ENCODE measurements at places on chromosomes 16 and 17.
A peak's percentile ranks its signal among the peaks of the same experiment; 100 is the strongest.

- DNase-seq = no peak
Measured at GRCh38 chr16:85652431-85653221, 36.1 kb downstream of the GINS2 start.

DNA sequence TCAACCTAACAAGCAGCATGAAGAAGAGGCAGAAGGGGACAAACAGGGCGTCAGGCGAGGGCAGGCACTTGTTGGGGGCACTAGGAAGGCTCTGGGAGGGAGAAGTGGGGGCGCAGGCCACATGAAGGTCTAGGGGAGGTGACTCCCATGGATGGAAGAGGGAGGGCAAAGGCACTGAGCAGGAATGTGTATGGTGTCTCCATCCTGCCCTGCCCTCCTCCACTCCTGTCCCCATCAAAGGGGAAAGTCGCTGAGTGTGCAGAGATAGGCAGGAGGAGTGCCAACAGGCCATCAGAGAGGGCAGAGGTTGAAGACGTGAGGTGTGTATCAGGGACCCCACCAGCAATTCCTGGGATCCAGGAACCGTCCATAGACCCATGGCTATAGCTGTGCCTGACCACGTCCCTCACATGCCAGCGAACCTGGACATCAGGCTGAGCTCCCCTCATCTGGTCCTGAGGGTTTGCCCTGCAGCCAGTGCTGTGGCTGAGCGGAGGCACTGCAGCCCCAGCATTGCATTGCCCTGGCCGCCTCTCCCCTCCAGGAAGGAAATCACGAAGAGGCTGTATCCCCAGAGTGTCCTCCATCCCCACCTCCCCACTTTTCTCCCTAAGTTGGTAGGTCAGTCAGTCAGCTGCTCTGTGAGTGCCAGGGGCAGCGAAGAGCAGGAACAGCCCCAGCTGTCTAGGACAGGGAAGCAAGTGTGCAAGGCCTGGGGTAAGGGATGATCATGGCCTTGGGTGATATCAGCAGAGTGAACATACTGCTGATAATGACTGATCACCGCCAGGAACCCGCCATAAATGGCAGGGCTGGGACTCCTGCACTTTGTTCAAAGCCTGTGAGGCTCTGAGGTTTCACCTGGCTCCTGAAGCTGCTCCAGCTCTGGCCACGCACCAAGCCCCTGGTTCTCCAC, 6.2 kb upstream of the CYB561 start:
- DNase-seq = no peak

- DNase-seq = no peak
Measured at GRCh38 chr17:58870747-58871146, 115.1 kb downstream of the PPM1E start.

DNA sequence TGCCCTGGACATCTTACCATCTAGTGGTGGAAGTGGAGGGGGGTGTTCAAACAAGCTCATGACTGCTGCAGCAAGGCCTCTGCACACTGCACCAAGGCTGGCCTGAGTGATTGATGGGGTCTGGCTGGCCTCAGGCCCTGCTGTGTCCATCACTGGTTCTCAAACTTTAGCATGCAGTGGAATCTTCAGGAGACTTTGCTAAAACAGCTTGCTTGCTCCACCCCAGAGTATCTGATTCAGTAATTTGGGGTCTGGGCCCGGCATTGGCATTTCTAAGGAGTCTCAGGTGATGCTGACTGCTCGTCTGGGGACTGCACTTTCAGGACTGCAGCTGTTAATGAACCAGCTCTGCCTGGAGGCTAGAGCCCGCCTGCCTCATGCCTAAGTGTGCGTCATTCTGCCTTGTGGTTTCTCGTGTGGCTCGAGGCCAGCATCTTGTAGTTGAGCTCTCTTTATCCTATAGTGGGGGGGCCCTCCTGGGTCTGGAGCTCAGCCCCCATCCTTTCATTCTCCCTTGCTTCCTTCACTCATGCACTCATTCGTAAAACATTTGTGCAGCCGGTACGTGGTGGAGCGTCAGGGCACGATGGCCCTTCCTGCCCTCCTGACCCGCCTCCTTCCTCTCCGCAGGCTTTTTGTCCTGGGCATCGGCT, 4.1 kb downstream of the MGAT5B start:
- DNase-seq = no peak

DNA sequence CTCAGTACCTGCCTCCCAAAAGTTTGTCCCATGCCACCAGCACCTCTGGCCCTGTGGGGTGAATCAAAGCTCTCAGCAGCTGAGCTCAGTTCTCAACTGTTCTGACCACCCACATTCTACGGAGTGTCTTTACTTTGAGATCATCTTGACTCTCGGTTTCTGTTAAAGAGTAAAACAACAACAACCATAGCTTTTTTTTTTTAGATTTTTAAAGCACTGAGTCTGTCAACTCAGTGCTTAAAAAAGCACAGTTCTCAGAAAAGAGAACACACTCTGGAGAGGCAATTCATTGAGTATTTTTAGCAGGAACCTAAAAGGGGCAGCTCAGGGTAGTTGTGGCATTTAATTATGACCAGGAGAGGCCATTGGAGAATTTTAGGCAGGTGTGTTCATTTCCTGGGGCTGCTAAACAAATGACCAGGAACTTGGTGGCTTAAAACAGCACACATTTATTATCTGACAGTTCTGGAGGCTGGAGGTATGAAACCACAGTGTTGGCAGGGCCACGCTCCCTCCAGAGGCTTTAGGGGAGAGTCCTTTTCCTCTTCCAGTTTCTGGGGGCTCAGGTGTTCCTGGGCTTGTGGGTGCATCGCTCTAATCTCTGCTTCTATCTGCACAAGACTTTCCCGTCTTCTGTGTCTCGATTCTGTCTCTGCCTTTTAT, 6.7 kb upstream of the WFIKKN2 start:
- DNase-seq = no peak

- DNase-seq = no peak
Measured at GRCh38 chr17:78628547-78629435, 51.6 kb upstream of the DNAH17 start.

GRCh38 chr16:70741783-70742125, 55.9 kb upstream of the MTSS2 start:
- DNase-seq = no peak

DNA sequence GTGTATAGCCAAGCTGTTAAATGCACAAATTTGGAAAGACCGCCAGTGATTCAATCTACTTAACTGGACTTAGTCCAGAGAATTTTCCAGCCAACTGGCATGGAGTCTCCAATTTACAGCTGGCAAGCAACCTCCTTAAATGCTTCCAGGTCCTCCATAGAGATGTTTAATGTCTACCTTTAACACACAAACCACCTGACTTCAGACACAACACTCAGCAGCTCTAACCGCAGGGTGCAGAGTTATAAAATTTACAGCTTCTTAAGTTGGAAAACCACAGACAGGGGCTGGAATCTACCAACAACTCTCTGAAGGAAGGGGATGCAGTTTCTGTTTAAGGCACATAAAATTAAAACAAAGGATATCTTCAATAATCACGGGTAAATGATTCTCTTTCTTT, 106.9 kb downstream of the SYCE1L start:
- DNase-seq = no peak

DNA sequence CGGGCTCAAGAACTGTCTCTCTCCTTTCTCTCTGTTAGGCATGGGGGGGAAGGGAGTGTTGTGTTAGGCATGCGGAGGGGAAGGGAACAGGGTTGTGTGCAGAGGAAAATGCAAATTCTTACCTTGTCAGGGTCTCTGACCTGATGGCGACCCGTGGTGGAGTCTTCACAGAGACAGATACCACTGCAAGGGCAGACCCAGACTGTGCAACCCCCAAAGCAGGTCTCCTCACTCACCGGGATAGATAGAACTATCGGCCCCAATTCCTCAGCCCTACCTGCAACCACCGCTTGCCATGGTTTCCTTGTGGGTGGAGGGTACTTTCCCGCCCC, 9.6 kb upstream of the MPP2 start:
- no peak for DNase-seq

- no peak for DNase-seq
Measured at GRCh38 chr17:49899191-49899485, 51.3 kb upstream of the TAC4 start.

- peak; percentile 67 for DNase-seq
Measured at GRCh38 chr17:66727634-66728570, 107.0 kb upstream of the CACNG5 start.

- no peak for DNase-seq
Measured at GRCh38 chr17:266701-267667, 85.5 kb upstream of the DOC2B start.

DNA sequence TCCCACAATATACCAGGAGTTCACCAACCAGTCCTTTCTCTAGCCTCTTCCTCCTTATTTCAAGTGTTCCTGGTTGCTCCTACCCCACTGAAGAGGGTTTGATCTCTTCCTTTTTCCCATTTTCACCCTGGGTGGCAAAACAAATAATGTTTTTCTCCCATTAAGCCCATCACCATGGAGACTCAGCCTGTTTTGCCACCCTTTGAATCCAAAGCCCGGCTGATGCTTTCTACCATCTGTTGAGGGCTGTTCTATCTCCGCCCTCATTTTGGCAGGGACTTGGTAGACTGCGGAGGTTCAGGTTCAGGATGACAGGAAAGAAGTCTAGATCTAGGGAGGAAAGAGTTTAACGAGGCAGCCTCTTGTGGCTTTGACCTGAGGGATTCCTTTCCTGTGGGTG, 2.6 kb downstream of the DNAH2 start:
- DNase-seq = no peak

DNA sequence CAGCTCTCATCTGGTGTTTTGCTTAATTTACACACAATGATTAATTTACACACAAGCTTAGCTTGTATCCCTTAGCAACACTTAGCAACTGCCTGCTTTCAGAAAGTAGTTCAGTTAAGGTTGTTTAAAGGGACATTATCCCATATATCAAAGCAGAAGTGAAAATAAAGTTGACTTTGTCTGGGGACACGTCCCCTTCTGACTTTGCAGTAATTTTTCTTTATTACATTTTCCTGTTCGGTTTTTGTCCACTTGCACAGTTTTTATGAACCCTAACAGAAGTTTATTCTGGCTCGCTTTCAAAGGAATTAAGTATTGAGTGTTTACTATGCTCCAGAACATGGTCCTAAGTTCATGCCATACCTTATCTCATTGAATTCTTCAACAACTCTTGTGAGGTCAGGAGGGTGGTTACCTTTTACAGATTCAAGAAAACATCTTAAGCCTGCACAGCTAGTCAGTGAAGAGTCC, 41.5 kb downstream of the ARHGAP44 start:
- no peak for DNase-seq

DNA sequence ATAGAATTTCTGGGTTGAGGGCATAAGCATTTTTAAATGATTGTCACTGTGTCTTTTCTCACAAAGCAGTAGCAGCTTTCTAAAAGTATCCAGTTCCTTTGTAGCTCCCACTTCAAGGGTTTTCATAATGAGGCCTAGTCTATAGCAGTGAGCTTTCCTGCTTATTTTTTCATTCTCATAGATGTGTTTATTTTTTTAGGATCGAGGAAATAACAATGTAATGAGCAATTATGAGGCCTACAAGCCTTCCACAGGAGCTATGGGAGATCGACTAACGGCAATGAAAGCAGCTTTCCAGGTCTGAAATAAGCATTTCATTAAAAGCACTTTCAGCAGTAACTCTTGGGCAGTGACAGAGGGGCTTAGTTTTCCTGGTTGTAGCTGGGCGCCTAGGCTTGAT, 10.6 kb upstream of the PSMC5 start:
- no peak for DNase-seq

DNA sequence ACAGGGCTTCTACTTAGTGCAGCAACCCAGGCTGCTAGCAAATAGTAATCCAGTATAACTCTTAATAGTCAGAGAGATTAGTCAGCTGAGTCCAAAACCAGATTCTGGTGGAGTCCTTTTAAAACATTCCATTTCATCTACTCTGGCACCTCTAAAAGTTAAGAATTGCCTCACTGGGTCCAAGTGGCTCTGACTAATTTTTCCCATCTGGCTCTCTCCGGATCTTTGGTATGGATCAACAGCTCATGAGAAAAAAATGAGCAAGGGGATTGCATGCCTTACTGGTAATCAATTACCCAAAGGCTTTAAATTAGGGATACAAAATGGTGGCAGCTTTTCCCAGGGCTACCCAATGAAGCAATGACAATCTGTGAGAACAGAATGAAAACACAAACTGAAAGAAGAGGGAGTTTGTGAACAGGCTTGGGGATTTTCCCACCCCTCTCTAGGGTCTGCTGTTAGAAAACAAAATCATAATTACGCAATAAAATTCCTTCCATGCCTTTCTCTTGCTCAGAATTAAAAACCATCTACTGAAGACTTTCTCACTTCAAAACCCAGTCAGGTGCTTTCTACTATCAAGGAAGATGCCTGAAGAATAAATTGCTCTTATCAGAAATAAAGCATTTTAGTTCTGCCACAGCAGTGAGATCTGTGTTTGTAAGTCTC, 84.6 kb upstream of the PMFBP1 start:
- DNase-seq = no peak

GRCh38 chr17:10618202-10618635, 38.9 kb downstream of the MYH3 start:
- DNase-seq = peak; percentile 81

DNA sequence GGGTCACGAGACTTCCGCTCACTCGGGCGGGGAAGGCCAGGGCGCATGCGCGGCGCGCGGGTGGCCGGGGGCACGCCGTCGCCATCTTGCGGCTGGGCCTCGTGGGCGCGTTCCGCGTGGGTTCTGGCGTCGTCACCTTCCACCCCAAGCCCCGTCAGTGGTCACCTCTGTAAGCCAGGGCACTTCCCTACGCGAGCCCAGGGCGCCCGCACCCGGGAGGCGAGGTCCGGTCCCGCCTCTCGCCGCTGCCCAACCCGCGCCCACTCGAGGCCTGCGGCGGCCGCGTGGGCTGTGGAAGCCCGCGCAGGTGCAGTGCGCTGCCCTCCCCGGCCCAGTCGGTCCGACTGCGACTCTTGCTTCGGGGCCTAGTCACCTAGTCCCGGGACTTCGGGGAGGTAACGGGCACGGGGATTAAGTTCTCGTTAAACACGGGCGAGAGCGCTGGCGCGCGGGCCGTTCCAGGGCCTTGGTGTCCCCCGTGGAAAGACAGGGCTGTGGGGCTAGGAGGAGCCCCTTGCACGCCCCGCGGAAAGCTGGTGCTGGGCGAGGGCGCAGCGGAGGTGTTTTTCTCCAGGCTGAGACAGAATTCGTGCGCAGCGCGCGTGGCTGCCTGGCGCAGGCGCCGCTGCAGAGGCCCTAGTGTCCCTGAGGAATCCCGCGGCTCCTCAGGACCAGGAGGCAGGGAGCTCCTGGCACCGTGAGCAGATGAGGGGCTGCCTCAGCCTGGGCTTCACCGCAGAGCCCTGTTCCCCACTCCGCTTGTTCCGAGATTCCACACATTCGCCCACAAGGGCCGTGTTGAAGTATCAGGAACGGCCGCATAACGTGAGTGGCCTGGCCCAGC, 472 bp upstream of the ARHGDIA start:
- peak; percentile 97 for DNase-seq

DNA sequence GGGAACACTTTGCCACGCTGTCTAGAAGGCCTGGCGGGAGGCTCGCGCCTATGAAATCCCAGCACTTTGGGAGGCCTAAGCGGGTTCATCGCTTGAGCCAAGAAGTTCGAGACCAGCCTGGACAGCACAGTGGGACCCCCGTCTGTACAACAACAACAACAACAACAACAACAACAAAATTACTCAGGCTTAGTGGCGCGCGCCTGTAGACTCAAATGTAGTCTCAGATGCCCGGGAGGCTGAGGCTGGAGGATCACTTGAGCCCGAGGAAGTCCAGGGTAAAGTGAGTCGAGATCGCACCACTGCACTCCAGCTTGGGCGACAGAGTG, 297 bp upstream of the SLFN13 start:
- DNase-seq = no peak

Measured in activated CD8-positive, alpha-beta memory T cell treated with anti-CD3 and anti-CD28 coated beads for 24 hours (primary cell).